ENCODE measurements at places on chromosomes 1 and 21.

DNA sequence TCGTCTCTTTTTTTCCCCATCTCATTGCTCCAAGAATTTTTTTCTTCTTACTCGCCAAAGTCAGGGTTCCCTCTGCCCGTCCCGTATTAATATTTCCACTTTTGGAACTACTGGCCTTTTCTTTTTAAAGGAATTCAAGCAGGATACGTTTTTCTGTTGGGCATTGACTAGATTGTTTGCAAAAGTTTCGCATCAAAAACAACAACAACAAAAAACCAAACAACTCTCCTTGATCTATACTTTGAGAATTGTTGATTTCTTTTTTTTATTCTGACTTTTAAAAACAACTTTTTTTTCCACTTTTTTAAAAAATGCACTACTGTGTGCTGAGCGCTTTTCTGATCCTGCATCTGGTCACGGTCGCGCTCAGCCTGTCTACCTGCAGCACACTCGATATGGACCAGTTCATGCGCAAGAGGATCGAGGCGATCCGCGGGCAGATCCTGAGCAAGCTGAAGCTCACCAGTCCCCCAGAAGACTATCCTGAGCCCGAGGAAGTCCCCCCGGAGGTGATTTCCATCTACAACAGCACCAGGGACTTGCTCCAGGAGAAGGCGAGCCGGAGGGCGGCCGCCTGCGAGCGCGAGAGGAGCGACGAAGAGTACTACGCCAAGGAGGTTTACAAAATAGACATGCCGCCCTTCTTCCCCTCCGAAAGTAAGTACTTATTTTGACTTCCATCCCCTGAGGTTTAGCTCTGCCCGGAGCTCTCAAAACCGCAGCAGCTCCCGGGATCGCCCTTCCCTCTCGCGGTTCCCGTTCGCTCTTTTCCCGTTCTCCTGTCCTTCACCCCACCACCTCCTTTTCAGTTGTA is 1.5 kb downstream of the TGFB2 start:
- peak; percentile 61 for DNase-seq

DNA sequence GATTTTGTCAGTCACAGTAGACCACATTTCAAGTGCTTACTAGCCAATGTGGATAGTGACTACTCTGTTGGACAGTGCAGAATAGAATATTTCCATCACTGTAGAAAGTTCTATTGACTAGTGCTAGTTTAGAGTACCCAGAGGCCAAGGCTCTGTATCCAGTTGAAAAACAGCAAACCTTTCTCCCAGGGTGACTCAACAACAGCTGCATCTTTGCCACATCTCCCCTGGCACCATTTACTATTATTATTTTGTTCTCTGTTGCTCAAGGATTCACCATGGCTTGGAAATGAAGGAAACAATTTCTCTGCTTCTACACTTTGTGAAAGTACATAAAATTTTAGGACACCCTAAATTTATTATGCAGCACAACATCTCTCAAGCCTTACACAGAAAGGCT is 85.3 kb upstream of the WDR26 start:
- no peak for DNase-seq

DNA sequence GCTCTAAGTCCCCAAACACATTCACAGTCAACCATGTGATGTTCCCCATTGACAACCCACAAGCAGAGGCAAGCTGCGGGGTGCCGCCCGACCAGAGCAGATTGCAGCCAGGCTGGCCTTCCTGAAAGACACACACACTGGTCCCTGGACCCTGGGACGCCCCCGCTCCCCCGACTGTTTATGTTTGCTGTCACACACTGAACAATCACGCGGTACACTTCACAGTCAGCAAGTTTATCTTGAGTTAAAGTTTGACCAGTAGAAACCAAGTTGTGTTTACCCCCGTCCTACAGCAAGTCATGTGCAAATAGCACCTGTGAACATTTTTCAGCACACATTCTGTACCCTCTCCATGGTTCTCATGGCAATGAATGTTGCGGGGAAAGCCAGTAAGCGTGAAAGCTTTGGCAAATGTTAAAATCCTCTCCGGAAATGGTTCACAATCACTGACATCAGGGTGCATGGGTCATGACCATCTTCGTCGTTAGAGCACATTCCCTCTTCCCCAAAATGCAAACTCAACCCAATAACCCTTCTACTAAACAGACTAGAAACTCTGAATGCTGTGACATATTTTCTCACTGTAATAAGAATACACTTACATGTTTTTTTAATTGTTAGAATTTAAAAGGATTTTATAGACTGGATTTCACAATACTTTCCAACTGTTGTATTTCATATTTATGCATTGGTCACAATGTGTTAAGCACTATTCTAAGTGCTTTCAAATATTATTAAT is 33.3 kb upstream of the IRF2BP2 start:
- DNase-seq, result no peak

GRCh38 chr1:202850593-202851362 is 38.2 kb downstream of the RABIF start:
- peak; percentile 43 for DNase-seq

- DNase-seq, result no peak
These were observed 1.4 kb downstream of the TIPRL start for GRCh38 chr1:168180148-168180524.

DNA sequence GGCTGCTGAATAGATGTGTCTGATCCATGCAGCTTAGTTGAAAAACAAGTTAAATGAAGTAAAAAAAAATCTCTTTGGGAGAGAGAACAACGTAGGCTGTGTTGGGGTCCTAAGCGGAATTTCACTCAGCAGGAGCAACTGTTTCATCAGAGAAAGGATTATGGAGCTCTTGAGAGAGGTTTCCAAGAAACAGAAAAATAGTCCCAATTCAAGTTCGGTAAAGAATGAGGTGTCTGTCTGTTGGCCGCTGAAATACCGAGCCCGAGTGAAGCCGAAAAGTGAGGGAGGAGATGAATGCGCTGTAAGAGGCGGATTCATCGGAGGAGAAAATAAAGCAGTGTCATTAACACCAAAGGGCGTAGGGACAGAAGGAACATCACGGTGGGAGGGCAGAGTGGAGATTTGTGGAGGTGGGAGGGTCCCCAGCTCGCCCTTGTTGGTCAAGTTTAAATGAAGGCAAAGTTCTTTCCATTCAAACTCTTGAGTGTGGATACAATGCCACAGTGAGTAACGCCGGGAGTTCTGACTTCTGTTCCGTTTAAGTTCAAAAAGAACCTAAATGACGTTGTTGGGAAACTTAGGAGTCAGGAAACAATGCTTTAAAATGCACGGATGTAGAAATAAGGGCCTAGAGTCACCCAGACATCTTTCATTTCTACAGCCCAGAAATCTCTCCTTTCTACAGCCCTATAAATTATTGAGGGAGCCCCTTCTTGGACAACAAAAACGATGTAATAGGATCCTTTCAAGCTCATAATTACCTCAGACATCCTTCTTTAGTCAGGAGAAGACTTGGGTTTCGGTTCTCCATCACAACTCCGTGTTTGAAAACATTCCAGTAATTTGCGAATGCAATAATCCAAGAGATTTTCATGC is 15.6 kb upstream of the SLC45A1 start:
- no peak for DNase-seq

DNA sequence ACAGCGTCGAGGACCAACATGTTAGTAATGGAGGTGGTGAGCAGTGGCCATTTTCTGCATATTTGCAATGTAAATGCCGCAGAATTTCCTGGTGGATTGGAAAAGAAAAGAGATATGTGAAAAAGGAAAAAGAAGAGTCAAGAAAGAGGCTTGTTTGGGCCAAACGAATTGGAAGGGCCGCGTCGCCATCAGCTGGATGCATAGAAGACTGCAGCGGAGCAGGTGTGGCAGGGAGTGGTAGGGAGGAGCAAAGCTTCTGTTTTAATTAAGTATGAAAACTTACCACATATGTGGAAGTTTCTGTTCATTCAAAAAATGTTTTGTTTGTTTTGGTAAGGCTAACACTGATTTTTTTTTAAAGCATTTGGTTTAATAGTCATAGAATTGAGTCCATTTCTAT is 690.7 kb downstream of the NCAM2 start:
- no peak for DNase-seq

- peak; percentile 77 for DNase-seq
These were observed 712 bp upstream of the LAMB3 start for GRCh38 chr1:209652873-209653401.

DNA sequence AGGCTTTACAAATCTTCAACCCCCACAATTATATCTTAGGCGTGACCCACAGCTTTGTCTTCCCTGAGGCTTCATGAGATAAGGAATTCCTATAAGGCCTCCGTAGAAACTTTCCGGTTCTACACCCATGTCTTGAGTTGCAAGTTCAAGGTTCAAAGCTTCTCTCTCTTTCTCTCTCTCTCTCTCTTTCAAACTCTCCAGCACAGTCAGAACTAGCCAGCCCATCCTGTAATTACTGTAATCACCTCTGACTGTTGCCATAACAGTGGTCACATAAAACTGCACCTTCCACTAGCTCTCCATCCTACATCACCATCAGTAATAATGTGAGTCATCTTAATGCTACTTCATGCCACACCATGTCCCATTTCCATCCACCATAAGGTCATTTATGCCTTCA is 90.0 kb upstream of the NFASC start:
- DNase-seq, result no peak

DNA sequence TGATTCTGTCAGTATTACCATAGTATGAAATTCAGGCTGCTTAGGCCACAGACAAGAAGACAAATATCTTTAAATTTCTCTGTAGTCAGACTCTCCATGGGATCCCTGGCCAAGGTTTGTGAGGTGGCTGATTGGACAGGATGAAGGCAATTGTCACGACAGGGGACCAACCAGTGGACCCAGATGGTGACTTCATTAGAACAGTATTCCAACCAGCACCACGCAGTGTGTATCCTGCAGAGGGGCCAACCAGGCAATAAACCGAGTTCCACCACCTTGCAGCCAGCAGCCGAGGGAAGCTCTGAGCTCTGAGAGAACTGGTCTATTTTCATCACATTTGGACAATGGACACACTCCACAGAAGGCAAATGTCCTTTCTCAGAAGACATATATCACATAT is 16.1 kb downstream of the DSCAM start:
- DNase-seq, result no peak

GRCh38 chr1:207027921-207028320 is 4.6 kb downstream of the C1orf116 start:
- no peak for DNase-seq

DNA sequence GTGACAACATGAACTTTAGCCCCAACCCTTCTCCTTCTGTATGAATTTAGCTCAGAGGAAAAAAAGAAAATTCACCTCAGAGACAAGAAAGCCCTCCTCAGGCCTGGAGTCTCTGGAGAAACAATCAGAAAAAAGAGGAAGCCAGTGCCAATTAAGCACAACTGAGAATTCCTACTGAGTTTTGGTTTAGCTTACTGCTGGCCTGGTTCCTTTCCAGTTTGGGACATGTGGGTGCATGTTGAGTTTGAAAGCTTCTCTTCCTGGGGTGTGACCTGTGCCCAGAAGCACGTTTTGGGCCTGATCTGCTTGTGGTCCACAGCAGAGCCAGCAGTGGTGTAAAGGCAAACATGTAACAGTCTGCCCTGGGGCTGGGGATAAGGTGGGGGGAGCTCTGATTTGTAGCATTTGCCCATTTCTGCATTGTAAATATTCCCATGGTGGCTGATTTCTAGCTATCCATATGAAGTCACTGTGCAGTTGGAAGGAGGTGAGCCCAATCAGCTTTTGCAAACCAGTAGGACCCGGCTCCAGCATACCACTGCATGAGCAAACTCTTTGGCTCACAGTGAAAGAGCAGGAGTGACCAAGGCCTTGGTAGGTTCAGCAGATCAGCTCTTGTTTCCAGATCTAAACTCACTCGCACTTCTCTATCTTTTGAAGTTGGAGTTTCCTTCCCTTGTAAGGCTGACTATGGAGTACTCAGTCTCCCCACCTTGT is 4.7 kb upstream of the THEM5 start:
- no peak for DNase-seq

DNA sequence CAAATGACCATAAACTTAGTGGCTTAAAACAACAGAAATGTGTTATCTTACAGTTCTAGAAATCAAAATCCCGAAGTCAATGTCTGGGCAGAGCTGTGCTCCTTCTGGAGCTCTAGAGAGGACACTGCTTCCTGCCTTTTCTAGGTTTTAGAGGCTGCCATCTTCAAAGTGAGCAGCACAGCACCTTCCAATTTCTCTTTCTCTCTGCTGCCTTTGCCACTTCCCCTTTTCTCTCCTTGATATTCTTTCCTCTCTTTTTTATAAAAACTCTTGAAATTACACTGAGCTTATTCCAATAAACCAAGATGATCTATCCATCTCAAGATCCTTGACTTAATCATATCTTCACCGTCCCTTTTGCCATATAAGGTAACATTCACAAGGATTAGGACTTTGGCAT is 616.9 kb downstream of the PLPP3 start:
- no peak for DNase-seq

DNA sequence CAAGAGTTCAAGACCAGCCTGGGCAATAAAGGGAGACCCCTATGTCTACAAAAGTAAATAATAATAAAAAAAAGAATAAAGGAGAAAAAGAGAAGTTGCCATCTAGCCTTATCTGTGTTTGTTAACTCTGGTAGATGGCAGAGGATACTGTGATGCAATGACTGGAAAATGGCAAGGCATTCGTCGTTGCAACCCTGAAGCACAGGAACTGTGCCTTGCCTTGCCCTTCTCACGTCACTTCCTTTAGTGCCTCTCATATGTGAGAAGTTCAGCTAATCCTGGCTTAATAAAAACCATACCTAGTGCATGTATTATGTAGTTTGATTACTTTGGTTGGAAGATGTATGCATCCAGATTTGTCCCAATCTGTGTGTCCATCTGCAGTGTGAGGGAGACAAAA is 25.8 kb upstream of the PIGC start:
- no peak for DNase-seq

All from left hindlimb (tissue), 1 donor.